ENCODE measurements at places on chromosomes 7 and 10. TPM values are rescaled to one million over a fixed set of nuclear protein-coding genes. Genes with fewer than 3 reads are reported as not detected.

The C10orf71 gene
- not detected for total RNA-seq

DNA sequence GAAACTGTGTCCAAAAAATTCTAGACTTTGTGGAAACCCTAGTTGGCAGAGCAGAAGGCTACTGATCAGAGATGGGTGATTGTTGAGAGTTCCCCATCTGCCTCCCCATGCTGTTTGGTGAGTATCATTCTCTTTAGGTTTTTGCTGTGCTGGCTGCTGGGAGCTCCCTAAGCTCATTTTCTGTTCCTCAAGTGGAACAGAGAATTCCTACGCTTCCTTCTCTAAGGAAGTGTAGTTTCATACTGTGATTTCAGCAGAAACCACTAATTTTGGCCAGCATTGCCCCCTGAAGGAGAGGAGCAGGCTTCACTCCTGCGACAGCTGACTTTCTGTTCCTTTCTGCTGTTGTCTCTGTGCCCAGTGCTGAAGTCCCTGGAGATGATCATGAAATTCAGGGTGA, 355.3 kb upstream of the NPVF start:
- DNase-seq, result no peak

DNA sequence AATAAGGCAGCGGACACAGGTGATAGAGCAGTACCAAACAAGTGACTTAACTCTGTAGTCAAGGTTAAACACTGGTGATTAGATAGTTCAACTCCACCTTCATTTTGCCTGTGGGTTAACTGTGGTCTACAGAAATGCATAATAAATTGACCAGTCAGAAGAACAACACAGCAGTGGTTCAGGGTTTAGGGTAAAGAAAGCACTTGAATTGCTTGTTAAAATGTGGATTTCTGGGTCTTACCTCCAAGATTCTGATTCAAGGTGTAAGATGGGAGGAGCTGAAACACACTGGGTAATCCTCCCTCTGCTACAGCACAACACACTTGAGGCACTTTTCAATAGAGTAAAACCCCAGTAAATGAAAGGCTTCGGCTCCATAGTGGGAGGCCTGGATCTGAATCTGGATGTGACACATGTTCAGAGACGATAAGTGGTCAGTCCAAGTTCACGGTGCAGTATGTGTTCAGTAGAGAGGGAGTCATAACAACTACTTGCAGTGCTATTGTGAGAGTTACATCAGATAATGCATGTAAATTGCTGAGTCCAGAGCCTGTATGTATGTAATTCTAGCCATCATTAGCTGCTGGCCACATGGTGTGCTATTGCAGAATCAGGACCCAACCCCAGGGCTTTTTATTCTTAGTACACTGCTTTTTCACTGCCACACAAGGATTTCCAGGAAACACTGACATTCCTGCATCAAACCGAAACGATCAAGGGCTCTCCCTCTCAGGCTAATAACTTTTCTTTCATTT, 141.7 kb downstream of the SORCS1 start:
- no peak for DNase-seq

The ENO4 gene
- not detected for total RNA-seq

- DNase-seq, result no peak
Observed at GRCh38 chr10:129594811-129595210, 127.8 kb downstream of the MGMT start.

- no peak for DNase-seq
Observed at GRCh38 chr10:77163670-77164348, 473.8 kb downstream of the KCNMA1 start.

DNA sequence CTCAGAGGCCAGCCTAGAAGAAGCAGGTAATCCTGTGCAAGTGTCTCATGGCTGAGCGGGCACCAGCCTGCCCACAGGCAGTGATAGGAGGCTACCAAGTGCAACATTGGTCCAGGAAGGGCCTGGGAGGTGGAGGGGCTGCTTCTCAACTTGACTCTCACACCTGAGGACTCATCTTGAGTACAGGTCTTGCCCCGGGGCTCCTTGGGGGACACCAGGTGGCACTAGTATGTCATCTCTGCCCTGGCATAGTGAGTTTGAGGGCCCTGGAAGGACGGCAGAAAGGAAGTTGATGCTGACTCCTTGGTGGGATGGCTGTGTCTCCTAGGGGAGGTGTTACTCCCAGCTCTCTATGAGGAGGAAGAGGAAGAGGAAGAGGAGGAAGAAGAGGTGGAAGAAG, 2.3 kb downstream of the CCDC136 start:
- peak; percentile 28 for DNase-seq

DNA sequence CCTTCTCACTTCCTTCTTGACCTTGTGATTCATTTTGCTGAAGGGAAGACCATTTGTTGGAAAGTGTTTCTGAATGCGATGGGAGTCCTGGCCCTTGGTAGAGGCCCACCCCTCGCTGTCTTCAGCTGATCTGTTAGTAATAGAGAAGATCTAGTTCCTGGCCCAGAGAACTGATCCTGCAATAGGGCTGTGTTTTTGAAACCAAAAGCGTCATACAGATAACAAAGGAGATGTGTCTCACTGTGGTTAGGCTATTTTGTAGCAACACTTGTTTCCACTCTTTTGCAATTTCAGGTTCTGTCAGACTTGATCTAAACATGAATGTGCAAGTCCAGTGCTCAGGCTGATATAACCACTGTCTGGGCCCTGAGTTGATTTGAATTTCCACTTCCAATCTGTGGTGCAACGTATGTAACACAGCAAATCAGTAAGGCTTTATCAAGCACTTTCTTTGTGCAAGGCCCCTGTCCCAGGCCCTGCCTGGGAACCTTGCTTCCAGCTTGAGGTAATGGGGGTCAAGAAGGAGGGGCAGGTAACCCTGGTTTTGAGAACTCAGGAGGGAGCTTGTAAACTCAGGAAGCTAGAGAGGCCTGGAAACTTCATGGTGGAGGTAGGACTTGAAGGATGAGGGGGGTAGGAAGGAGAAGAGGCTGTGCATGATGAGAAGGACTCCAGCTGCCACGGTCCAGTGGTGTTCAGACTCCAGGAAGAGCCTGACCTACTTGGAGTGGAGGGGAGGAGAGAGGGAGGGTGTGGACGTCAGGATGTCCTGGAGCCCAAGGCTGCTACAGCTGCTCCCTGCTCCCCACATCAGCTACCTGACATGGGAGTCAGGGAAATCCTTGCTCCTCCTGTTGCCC, 42.2 kb upstream of the SRGN start:
- no peak for DNase-seq

GRCh38 chr7:26681819-26682418, 182.5 kb downstream of the SKAP2 start:
- DNase-seq, result no peak

DNA sequence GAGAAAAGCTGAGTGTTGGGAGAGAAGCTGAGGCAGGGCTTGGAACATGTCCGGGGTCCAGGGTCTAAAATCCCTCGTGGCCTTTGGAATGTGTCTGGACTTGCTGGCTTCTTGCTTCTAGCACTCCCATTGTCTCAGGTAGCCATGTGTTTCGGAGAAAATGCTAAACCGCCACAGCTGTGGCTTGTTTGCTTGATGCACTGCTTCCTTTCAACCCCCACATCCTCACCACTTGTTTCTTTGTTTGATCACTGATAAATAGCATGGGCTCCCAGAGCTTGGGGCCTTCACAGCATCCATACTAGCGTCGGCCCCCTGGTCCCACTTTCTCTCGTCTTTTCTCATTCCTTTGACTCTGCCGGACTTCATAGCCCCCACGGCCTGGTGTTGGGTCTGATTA, 102.7 kb downstream of the ANKRD26 start:
- DNase-seq, result no peak

DNA sequence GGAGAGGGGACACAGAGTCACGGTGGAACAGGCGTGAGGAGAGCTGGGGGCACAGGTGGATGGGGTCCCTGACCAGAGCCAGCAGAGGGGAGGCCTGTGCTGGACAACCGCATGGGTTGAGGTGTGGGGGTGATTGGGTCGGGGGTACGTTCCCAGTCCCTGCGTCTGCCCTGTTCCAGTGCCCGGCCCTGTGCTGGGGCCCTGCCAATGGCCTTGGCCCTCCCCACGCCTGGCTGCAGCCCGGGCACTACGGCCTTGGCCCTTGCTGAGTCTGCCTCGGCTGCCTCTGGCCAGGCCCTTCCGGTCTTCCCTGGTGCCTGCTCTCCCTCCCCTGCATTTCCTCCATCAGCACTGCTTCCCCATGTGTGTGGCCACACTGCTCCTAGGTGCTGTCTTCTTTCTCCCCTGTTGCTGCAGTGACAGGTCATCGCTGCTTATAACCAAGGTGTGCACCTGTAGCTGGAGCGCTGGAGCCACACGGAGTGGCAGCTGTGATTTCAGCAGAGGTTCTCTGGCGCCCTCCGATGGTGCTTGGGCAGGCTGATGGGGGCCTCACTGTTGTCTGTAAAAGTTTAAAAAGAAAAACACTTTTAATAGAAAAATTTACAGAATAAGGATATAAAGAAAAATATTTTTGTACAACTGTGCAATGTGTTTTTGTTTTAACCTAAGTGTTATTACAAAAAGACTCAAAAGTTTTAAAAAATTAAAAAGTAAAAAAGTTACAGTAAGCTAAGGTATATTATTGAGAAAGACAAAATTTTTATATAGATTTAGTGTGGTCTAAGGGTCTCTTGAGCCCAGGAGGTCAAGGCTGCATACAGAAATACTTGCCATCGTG, 45.2 kb upstream of the BHLHA15 start:
- DNase-seq, result no peak

GRCh38 chr10:121183707-121184106, 332.5 kb downstream of the WDR11 start:
- DNase-seq, result no peak

DNA sequence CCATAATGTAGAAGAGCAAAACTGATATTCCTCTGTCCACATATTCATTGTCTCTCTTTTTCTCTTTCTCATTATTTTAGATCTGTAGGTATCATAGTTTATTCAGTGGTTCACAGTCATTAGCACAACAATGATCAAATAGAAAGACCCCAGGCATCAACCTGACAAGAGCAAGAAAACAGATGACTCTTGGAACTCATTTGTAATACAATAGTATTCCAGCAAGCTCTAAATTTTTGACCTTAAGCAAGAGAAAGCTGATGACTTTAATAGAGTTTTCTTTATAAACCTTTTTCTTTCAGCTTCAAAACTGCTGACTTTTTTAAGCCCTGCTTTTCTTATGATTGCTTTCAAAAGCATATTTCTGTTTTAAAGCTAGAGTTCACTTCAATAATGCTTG, 507.5 kb upstream of the SORCS1 start:
- no peak for DNase-seq

- no peak for DNase-seq
Observed at GRCh38 chr10:94320285-94320914, 42.3 kb downstream of the NOC3L start.

DNA sequence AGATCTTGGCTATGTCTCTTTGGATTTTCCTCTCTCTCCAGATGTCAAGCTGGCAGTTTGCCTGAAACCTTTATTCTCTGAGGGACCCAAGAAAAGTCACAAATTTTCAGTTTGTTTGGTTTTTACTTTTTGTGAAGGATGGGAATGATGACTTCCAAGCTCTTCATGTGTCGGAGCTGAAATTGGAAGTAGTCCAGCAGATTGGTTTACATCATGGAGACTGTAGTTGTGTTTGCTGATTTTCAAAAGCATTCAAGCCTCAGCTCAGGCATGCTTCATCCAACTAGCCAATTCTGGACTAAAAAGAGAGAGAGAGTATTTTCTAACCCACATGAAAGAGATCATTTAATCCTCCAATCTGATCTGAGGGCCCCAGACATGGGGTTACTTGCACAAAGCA, 326.2 kb upstream of the AUTS2 start:
- no peak for DNase-seq

The ACTL6B gene
- total RNA-seq, result not detected

The RARRES2 gene
- total RNA-seq, result 0.12 TPM

GRCh38 chr10:11530806-11531205, 80.6 kb downstream of the USP6NL start:
- DNase-seq, result no peak

The CARD11 gene
- 131 TPM for total RNA-seq

- no peak for DNase-seq
Observed at GRCh38 chr7:41164440-41164839, 538.5 kb downstream of the INHBA start.

DNA sequence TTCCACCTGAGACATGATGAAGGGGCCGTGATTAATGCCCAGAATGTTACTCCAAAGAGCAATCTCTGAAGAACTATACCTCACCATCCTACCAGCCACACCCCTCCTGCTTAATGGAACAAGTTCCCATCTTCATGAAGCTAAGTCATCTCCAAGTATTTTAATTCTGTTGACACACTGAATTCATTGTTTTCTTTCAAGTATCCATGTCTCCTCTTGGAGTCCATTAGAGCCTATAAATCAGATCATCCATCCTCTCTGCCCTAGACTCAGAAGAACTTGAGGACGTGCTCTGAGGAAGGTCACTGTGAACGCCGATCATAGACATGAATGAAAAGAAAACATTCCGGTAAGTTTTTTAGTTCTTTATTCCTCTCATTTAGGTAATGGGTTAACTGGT, 126.8 kb downstream of the RSU1 start:
- DNase-seq, result no peak

The TMEM270 gene
- total RNA-seq, result not detected

The H2BK1 gene
- not detected for total RNA-seq

DNA sequence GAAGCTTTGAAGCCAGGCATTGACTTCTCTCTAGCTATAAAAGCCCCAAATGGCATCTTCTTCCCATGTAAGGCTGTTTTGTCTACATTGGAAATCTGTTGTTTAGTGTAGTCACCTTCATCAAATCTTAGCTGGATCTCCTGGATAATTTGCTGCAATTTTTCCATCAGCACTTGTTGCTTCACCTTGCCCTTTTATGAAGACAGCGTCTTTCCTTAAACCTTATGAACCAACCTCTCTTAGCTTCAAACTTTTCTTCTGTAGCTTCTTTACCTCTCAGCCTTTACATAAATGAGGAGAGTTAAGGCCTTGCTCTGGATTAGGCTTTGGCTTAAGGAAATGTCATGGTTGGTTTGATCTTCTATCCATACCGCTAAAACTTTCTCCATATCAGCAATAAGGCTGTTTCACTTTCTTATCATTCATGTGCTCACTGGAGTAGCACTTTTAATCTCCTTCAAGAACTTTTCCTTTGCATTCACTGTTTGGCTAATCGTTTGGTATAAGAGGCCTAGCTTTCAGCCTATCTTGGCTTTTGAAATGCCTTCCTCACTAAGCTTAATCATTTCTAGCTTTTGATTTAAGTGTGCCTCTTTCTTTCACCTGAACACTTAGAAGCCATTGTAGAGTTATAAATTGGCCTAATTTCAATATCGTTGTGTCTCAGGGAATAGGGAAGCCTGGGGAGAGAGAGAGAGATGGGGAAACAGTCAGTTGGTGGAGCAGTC, 803.2 kb downstream of the LRMDA start:
- DNase-seq, result no peak

The SFRP4 gene
- not detected for total RNA-seq

DNA sequence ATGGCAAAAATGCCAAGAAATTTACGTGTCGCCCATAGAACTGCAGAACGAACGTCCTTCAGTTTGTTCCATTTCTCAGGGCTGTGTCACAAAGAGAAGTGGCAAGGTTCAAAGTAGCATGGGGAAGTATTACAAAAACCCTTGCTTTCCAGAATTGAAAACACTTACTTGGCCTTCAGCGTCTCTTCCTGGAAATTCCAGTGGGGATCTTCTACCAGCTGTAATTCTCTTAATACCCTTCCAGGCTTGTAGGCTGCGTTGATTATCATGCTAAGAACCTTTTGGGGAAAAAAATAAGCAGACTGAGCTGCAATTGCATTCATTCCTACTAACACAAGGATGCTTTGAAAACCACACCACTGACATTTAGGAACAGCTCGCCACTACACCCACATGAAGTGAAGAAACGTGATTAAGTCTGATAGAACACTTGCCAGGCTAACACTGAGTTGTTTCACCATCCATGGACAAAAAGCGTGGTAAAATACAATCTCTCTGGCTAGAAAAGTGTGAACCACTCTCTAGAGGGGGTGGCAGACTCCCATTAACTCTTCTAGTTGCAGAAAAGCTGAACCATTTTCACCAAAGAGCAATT, 222.3 kb downstream of the SFMBT2 start:
- DNase-seq, result no peak
